ENCODE measurements at places on chromosomes 16 and 17.

GRCh38 chr17:4858068-4858881, 25.1 kb downstream of the MINK1 start:
- no peak for DNase-seq

DNA sequence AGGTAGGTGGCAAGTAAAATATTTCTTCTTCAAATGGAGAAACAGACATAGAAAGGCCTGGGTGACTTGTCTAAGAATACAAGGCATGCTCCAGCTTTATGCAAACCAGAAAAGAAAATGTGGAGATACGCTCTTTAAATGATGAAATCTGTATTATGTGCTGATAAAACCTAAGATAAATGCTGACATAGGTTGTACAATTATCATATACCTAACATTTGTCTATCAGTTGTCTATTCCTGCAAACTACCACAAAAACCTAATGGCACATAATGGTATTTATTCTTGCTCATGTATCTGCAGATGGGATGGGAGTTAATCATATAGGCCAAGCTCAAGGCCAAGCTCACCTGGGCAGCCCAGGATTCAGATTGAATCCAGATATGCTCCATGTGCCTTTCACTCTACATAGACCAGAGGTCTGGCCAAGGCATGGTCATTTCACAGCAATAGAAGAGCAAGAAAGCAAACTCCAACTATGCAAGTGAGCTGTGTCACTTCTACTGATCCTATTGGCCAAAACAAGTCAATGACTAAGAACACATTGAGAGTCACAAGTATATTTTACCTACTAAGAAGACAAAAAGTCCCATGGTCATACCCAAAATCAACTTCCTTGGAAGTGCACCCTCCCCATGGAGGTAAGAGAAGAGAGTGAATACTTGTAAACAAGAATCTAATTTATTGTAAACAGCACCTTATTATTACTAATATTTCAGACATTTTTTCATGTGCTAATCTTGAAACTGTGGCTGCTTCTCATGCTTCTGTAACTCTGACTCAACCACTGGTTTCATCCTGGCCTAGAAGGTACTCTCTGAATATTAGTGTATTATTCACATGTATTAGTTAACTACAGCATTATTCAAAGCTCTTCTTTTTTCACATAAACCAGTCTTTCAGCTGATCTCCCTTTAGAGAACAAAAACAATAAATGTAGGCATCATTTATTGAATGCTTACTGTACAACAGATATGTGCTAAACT, 270.7 kb upstream of the SOX9 start:
- DNase-seq = no peak

GRCh38 chr17:57004944-57005579, 27.1 kb downstream of the SCPEP1 start:
- no peak for DNase-seq

GRCh38 chr17:44255915-44256314, 12.0 kb downstream of the SLC4A1 start:
- no peak for DNase-seq

DNA sequence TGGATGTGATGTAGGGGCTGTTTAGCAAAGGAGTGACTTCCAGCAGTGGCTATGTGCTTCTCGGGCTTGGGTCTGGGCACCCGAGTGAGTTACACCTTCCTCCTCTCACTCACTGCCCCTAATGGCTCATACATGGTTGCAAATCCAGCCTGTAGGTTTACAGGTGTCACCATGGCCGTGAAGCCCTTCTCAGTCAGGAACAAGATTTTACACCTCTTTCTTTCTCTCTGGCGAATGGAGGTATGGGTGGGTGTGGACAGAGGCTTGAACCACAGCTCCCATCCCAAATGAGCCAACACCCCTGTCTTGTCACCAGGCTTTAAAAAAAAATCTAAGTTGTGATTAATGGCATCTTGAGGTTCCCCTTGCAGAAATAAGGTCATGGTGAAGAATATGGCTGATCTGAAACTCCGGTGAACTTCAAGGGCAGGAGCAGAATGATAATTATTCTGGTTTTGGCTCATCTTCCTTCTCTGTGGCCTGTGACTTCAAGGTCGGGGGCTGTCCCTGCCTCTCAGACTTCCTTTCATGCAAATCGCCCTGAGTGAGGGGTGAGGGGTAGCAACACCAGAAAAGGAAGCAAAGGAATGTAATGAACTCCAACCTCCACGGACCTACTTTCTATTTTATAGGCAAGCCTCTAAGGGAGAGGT, 331.2 kb downstream of the MAF start:
- DNase-seq = peak; percentile 68

DNA sequence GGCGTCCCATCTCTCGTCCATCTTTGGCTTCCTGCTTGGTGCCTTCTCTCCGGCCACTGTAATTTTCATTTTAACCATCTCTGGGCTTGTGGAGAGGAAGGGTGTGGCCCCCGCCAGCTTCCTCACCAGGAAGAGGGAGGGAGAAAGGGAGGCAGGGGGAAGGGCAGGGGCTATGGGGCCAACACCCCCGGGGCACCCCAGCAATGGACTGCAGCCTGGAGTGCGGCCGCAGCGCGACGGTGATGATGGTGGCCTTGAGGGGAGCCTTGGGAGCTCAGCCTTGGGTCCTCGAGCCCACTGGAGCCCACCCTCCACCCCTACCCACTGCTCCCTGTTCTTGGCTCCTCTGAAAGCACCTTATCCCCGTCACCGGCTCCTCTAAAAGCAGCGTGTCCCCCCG, 9.5 kb downstream of the METRNL start:
- DNase-seq = no peak

DNA sequence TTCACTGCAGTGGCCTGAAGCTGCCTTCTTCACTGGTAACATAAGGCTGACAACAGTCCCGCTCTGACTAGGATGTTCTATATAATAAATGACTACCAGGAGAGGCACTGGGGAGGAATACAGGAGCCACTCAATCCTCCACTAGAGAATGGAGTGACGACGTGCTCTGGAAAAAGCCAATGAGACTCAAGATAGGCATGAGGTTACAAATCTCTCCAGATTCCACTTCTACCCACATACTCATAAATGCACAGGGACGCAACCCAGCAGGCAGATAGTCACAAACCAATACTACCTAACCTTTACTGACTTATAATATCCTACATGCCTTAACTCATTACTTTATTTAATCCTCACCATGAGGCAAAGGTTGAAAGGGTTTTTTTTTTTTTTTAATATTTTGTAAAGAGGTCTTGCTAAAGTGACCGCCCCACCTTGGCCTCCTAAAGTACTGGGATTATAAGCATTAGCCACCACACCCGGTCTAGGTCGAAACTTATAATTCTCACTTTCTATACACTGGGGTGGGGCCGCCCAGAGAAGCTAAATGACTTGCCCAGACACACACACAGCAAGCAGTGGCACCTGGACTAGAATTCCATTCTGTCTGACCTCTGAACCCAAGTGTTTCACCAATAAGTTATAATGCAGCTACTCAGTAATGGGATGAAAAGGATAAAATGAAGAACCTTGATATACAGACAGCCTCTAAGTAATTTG, 33.7 kb downstream of the TOM1L2 start:
- DNase-seq = no peak

DNA sequence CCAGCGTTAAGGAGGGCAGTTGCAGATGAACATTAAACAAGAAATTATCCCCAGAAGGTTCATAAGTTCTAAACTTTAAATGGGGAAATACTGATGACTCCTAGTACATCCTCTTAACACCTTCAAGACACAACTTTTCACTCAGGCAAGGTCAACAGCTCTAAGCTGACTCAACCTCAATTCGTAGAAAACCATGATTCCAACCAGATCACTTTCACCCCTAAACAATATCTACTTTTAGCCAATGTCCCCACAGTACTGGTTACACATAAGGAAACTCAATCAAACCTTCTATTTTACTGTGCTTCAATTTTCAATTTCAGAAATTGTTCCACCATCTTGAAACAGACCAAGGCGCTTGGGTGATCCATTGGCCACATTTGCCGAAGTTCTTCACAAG, 2.3 kb downstream of the CDYL2 start:
- no peak for DNase-seq

- DNase-seq = no peak
These were observed 19.2 kb downstream of the TMEM114 start for GRCh38 chr16:8571061-8571596.

DNA sequence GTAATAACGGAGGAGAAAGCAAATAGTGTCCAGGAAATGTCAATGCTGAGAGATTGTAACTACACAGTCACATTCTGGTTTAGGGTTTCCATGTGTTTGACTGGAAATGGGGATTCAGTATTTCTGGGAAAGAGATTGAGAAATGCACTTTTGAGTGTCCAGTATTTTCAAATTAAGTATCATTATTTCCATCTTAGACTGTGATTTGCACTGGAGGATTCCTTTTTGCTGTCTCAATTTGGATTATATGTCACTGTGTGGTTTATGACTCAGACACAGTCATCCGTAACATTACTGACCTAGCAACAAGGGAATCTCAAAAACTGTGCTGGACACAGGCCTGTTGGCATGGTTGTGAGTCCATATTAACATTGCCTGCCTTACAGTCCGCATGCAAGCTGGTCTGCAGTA, 681.4 kb downstream of the CDH11 start:
- no peak for DNase-seq

GRCh38 chr17:55152236-55152635, 112.5 kb upstream of the HLF start:
- DNase-seq = no peak

DNA sequence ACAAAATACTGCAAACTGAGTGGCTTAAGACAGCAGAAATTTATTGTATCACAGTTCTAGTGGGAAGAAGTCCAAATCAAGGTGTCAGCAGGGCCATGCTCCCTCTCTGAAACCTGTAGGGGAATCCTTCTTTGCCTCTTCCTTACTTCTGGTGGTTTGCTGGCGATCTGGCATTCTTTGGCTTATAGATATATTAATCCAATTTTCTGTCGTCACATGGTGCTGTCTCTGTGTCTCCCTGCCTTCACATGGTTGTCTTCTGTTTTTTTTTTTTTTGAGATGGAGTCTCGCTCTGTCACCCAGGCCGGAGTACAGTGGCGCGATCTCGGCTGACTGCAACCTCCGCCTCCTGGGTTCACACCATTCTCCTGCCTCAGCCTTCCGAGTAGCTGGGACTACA, 6.8 kb upstream of the AKAP1 start:
- DNase-seq = no peak

DNA sequence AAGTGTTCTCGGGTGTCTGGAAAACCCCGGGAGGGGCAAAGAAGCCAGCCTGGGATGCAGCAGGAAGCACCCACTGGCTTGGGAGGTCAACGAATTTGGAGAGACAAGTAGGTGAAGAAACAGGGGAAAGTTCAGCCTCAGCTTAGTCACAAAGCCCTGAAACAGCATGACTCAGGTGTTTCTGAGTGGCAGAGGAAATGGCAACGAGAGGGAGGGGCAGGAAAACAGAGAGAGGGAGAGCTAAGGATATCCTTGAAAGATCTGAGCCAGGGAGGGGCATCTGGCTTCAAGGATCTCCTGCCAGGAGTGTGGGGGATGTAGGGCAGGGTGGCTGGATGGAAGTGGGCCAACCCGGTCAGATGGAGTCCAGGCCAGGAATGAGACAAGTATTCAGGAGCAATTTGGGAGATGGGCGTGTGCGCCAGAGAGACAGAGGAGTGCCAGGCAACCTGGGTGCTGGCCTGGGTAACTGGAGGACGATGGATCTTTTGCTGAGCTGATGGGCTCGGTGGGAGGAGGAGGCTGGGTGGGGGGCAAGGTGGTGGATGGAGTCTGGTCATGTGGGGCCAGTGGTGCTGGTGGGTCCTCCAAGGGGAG, 27.2 kb downstream of the ABCC3 start:
- peak; percentile 56 for DNase-seq

- DNase-seq = no peak
These were observed 44.6 kb downstream of the SMPD3 start for GRCh38 chr16:68403704-68404103.

GRCh38 chr17:4604111-4604644, 19.8 kb downstream of the SMTNL2 start:
- no peak for DNase-seq

DNA sequence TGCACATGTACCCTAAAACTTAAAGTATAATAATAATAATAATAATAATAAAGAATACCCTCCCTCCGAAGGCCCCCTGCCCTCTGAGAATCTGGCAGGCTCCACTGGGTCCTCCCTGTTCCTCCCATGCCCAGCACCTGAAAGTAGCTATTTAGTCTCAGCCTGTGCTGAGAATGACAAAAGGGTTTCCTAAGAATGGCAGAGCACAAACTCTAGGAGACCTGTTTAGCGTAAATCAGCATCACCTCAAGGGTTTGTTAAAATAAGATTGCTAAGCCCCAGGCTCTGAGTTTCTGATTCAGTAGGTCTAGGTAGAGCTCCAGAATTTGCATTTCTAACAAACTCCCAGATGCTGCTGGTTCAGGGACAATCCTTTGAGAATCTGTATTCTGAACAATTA, 606.8 kb upstream of the CDH11 start:
- DNase-seq = no peak

GRCh38 chr17:82684228-82684841, 14.2 kb downstream of the RAB40B start:
- DNase-seq = no peak

- no peak for DNase-seq
These were observed 14.8 kb downstream of the TRAF4 start for GRCh38 chr17:28758411-28759121.

- no peak for DNase-seq
These were observed 32.3 kb downstream of the CHD9 start for GRCh38 chr16:53087101-53087500.

GRCh38 chr16:88806491-88807111, 3.0 kb downstream of the CDT1 start:
- DNase-seq = no peak

DNA sequence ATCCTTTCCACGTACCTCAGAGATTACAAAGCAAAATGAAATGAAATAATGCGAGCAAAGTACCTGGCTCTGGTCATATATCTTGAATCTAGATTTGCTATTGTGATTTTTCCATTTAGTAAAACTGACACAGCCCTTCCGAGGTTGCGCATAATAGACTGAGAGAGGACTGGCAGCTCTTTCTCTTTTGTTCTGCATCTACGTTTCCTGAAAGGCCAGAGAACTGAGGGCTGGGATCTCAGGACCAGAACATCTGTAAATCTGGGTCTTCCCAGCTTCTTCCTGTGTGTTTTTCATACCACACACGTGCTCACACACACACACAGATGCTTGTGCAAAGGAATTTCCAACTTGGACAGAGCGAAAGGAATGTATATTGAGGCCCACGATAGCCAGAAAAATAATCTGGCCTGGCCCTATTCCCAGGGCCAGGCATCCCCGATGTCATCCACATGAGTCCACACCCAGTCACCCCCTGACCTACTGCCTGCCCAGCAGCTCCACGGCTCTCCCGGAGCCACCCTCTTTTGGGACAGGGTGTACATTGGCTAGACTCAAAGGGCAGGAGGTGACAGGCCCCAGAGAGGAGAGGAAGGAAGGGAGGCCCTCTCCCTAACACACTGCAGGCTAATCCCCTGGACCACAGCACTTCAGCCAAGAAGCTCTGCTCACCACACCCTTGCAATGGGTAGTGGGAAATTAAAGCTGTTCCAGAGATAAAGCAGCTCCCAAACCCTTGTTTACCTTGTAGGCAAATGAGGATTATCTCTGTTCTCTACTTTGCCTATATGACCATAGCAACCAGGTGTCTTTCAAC, 41.8 kb downstream of the NOL11 start:
- DNase-seq = no peak

GRCh38 chr17:27585792-27586191, 45.2 kb upstream of the LGALS9 start:
- DNase-seq = no peak

- no peak for DNase-seq
These were observed 262.6 kb downstream of the MAF start for GRCh38 chr16:79337906-79338305.

GRCh38 chr16:81818568-81818896, 39.4 kb downstream of the PLCG2 start:
- no peak for DNase-seq

GRCh38 chr16:30652005-30652296, 1.2 kb downstream of the PRR14 start:
- no peak for DNase-seq

All from activated naive CD4-positive, alpha-beta T cell treated with anti-CD3 and anti-CD28 coated beads, Interleukin-2, amount 10 ng/mL, durations not matched to agents 7 days and 5 days (primary cell).